ENCODE measurements at places on chromosomes 6 and 20.

DNA sequence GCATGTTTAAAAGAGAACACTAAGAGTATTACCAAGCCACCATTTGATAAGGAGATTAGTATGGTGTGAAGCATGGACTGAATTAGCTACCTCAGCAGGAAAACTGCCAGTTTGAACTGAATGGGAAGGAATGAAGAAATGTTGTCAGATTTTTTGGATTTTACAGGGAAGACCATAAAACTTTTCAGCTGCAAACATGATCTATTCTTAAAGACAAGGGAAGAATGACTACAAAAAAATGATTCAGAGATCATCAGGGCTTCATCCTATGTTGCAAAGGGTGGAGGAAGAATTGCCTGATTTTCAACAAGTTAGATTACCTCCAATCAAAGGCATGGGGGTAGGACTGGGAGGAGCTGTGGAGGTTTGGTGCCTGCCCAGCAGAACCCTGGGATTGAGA lies 49.3 kb upstream of the MTRF1L start:
- no peak for DNase-seq

GRCh38 chr6:167044696-167045095 lies 45.5 kb downstream of the CEP43 start:
- DNase-seq: peak; percentile 39

- no peak for DNase-seq
Observed at GRCh38 chr20:54017846-54018245, 52.5 kb downstream of the BCAS1 start.

DNA sequence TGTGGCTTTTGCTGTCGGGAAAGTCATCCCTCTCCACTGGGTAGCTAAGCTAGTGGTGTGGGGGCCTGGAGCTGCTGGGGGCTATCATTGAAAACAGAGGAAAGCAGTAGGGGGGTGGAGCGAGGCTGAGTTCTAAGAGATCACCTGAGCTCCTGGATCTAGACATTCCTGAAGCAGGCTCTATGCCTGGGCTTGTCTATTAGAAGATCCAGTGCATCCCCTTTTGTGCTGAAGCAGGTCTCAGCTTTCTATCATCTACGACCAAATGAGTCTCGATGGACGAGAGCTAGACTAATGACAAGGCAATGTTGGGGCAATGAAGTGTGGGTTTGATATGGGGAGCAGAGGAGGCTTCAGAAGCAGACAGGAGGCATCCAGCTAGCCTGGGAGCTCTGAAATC lies 18.5 kb downstream of the ZBP1 start:
- no peak for DNase-seq

DNA sequence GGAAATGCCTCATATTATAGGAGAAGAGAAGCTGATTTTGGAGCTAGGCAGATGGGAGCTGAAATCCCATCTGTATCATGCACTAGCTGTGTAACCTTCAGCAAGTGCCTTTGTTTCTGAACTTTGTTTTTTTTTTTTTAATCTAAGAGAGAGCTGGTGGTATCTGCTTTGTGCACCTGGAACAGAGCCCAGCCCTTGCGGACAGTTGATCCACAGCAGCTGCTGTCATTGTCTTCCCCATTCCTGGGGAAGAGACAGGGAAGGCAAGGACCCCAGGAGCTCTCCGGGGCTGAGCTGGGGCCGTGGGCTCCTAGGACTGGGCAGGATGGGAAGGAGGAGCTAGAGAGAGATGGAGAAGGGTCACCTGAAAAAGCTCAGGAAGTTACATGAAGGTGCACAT lies 92.1 kb downstream of the SYNJ2 start:
- DNase-seq: no peak

GRCh38 chr20:35716330-35716729 lies 17.1 kb downstream of the ROMO1 start:
- DNase-seq: no peak

Data from fibroblast of skin of scalp (primary cell).